ENCODE measurements at places on chromosomes 5 and 9.

- DNase-seq, result no peak
These were observed 207.2 kb upstream of the DAPK1 start for GRCh38 chr9:87290241-87291052.

DNA sequence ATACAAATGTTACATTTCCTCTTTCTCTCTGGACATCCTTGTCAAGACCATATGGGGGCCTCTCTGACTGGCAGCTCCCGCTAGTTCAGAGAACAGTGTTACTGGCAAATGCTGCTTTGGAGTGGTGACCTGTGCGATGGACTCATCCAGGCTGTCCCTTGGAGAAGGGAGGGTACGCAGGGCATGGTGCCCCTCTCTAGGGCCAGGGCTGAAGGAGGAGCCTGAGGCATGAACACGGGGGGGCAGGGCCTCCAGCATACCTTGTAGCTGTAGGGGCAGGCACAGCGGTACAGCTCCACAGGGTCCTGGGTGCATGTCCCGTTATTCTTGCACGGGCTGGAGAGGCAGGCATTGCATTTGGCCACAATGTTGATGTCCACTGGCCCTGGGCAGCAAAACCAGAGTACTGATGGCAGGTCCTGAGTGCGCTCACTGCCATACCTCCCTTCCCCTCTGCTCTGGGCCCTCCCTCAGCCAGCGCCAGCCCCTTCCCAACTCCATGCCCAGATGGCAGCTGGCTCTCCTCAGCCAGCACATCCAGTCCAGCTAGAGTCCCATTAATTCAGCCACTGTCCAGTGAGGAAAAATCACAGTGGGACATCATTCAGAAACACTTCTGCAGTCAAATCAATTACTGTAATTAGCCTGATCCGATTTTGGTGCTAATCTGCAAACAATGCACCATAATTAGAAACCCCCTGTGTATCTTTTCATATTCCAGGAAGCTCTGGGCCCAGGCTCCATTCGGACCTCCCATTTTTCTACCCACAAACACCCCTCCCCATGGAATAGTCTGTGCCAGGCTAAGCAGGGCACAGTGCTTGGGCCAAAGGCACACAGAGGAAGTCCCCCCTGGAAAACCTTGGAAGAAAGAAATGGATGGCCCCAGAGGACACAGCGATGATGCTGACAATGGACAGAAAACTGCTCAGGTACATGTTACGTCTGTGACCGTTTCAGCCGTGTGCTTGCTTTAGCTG, 128.8 kb upstream of the PANK3 start:
- no peak for DNase-seq

- DNase-seq, result no peak
These were observed 402.1 kb upstream of the BRINP1 start for GRCh38 chr9:119771341-119771740.

- no peak for DNase-seq
These were observed 21.2 kb upstream of the IL31RA start for GRCh38 chr5:55829956-55830355.

DNA sequence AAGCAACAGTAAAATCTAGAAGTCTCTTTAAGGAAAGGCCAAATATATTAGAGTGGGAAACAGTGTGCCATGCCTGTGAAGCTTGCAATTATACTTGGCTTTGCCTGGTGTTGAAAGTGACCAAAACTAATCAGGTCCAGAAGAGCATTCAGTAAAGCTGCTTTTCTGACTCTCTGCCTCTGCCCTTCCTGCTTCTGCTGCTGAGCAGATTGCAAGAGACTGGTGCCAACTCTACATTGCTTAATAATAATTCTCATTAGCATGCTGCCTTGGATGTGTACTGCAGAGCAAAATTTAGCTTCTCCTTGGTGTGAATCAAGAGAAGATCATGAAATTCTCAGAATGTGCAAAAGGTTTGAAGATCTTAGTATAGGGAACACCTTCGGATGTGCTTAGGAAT, 120.4 kb upstream of the RFX3 start:
- DNase-seq, result no peak

DNA sequence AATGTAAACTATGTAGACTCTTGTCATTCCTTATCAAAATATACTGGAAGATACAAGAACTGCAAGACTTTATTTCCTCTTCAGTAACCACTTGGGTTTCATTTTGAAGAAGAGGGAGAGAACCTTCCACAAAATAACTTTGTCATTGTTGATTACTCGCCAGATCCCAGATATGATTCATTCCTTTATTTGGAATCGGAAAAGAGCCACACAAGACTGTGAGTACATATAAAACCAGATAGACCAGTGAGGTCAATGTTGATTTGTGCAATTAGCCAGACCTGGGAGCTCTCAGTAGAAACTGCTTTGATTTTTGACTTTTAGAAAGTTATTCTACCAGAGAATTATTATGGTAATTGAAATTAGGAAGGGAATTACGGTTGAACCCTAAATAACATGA, 146.1 kb downstream of the TMEM167A start:
- no peak for DNase-seq

All from CD4-positive, alpha-beta T cell treated with Interleukin-6 at 100 ng/mL for 8 hours (primary cell).